ENCODE measurements at places on chromosomes 5 and 9.

- no peak for DNase-seq
These were observed 71.6 kb downstream of the GCNT1 start for GRCh38 chr9:76530458-76531110.

- no peak for DNase-seq
These were observed 15.3 kb downstream of the NR2F1 start for GRCh38 chr5:93598091-93599000.

DNA sequence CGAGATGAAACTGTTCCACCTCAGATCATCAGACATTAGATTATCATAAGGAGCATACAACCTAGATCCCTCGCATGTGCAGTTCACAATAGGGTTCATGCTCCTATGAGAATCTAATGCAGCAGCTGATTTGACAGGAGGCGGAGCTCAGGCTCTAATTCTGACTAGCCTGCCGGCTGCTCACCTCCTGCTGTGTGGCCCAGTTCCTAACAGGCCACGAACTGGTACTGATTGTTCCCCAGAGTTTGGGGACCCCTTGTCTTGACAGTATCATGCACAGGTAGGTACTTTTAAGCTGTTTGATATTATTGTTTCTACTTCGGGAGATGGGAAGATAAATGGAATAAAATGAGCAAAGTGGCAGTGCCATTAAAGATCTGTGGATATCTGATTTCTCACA is 66.9 kb downstream of the ZCCHC7 start:
- DNase-seq, result no peak

DNA sequence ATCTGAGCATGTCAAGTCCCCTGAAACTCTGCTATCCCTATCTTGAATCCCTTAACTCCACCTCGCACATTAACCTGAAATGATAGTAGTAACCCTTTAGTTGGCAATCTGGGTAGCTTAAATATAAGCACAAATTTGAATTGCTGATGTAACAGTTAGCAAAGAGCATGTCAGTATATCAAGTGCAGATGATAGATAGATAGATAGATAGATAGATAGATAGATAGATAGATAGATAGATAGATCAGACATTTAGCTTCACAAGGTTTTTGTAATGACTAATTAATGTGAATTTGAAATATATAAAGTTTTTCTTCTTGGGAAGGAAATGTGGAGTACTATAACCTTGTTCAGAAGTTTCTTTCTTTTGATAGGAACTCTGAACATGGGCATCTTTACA is 30.4 kb upstream of the KIF2A start:
- no peak for DNase-seq

DNA sequence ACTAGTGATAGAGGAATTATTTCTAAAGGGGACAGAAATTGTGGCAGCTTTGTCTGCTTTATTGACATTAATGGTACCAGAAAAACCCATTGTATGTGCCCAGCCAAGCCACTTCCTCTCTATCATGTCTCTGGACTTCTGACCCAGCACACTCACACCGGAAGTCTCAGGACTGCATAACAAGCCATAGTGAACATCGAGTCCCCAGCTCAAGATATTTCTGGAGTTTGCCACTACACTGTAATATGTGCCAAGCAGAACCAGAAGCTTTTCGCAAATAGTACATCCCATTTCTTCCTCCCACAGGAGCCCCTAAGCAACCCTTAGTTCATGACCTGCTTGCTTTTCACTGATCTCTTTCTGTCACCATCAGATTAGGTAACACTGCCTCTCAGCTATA is 187.4 kb upstream of the GHR start:
- no peak for DNase-seq

GRCh38 chr5:37075399-37075950 is 173.7 kb downstream of the CPLANE1 start:
- DNase-seq, result no peak

GRCh38 chr9:131385296-131385695 is 8.6 kb upstream of the PRRC2B start:
- no peak for DNase-seq

GRCh38 chr5:176548967-176549444 is at the start of gene CDHR2:
Gene CDHR2 (plus strand): TSS chr5:176549342. CDS start chr5:176565353, 16,011 bp downstream.
- no peak for DNase-seq
